Nucleus accumbens (tissue), 56 donors: ENCODE measurements at places on chromosomes 1 and 21.

GRCh38 chr1:13757693-13758092, 57.7 kb downstream of the PRDM2 start:
- no peak for DNase-seq

- no peak for DNase-seq
Measured at GRCh38 chr1:93219443-93219842, 38.9 kb downstream of the CCDC18 start.

GRCh38 chr1:118989006-118989815, 1.1 kb upstream of the TBX15 start:
- DNase-seq, result no peak

- no peak for DNase-seq
Measured at GRCh38 chr1:119885903-119886783, 10.2 kb downstream of the ADAM30 start.

DNA sequence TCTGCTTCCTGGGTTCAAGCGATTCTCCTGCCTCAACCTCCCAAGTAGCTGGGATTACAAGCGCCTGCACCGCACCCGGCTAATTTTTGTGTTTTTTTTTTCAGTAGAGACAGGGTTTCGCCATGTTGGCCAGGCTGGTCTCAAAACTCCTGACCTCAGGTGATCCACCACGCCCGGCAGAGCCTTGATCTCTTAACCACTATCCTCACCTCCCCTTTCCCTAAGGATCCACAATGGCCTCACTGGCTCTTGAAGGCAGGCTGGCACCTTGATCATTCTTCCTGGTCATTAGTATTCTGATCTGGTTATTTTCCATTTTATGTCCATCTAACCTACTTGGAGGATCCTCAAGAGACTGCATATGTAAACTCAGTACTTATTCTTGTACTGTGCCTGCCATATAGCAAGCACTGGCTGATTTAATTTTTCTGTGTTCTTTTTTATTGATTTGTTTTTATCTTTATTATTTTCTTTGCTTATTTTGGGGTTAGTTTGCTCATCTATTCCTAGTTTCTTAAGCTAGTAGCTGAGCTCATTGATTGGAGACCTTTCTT, 6.3 kb downstream of the RCC1 start:
- DNase-seq, result no peak

DNA sequence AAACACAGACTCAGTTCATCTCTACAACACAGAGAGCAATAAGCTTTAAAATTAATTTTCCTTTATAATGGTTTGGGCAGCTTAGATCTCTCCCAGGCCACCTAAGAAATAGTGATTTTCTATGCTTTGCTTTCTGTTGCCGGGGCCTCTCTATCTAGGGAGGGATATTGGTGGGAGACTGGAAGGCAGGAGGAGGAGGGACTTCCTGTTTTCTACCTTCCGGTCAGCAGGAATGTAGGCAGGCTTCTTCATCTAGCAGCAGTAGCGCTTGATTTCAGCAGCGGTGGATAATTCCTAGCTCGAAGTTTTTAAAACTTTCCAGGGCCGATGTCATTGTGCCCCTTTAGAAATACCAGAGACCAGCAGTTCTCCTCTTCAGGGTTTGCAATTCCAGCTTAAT, 5.1 kb upstream of the DESI2 start:
- no peak for DNase-seq

DNA sequence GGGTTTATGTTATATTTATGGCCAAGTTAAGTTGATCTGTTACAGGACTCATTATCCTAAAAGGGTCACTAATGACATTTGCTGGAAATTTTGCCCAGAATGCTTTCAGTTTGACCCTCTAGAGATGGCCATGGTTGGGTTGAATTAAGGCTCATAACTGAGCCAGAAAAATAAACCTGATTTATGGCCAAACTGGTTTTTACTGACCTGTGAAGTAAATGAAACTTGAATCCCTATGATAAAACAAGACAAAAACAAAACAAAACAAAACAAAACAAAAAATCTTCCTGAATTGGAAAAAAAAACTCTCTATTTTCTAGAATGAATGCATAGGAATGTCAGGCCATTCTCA, 72.5 kb upstream of the CLDN14 start:
- DNase-seq, result no peak

- no peak for DNase-seq
Measured at GRCh38 chr1:22521692-22522091, 41.6 kb upstream of the EPHA8 start.
